Activated CD8-positive, alpha-beta T cell treated with anti-CD3 and anti-CD28 coated beads for 36 hours (primary cell): ENCODE measurements at places on chromosomes 5 and 9. TPM values are rescaled to one million over a fixed set of nuclear protein-coding genes. Genes with fewer than 3 reads are reported as not detected.

- no peak for DNase-seq
These were observed 4.6 kb downstream of the C5orf63 start for GRCh38 chr5:127068493-127069214.

GRCh38 chr9:19375538-19375937, 4.5 kb downstream of the RPS6 start:
- DNase-seq = no peak

DNA sequence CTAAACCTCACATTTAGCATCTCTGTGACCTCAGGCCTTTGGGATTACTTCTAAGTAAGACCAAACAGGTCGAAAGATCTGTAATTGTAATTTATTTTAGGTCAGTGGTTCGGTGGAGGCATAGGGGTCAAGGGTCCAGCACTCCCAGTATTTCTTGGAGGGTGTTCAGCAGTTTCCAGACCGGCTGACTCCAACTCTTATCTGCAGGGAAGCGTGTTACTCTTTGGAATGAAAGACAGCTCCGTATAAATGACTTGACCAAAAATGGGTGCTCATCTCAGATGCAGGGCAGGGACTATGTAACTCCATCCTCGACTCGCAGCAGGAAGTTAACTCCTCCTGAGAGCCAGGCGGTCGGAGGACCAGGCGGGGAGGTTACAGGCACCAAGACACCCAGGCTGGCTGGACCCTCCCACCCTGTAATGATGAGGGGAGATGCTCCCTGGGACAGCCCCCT, 620 bp upstream of the VPS13A start:
- DNase-seq = no peak

SARDH gene
- total RNA-seq = 5.6 TPM
